ENCODE measurements at places on chromosomes 1 and 21. TPM values are rescaled to one million over a fixed set of nuclear protein-coding genes. Genes with fewer than 3 reads are reported as not detected.

CYP4A22 gene
- total RNA-seq = not detected

TMEM61 gene
- not detected for total RNA-seq

- no peak for DNase-seq
These were observed 1823.9 kb downstream of the PLA2G4A start for GRCh38 chr1:188652678-188653077.

GRCh38 chr1:112770724-112771123 is 55.6 kb upstream of the PPM1J start:
- no peak for DNase-seq

DNA sequence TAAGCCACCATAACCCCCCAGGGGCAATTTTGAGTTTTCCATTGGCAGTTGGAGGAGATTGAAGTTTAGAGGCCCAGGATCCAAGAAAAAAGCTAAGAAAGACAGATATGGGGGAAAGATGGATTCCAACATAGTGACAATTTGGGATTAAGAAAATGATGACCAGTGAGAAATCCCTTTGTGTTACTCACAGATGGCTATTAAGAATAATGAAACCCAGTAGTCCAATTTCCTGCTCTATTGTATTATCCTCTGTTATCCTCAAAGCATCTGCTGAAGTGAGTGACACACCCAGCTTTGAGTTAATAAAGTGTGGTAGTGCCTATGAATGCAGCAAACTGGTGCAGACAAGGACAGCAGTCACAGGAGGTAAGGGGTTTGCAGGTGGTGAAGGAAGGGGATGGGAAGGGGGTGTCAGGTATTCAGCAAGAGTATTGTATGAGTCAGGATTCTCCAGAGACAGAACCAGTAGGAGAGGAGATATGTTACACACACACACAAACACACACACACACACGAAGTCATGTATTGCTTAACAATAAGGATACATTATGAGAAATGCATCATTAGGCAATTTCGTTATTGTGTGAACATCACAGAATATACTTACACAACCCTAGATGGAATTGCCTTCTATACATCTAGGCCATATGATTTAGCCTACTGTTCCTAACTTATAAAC is 112.4 kb upstream of the VANGL1 start:
- DNase-seq = no peak

Data from tongue (tissue), 3 donors.